ENCODE measurements at places on chromosomes 13 and 19.
A peak's percentile ranks its signal among the peaks of the same experiment; 100 is the strongest.

- no peak for DNase-seq
These were observed 63.7 kb upstream of the SACS start for GRCh38 chr13:23497191-23497590.

- DNase-seq = no peak
These were observed 22.9 kb downstream of the LRCH1 start for GRCh38 chr13:46575818-46576221.

GRCh38 chr13:61128850-61129645 is 286.6 kb downstream of the PCDH20 start:
- no peak for DNase-seq

DNA sequence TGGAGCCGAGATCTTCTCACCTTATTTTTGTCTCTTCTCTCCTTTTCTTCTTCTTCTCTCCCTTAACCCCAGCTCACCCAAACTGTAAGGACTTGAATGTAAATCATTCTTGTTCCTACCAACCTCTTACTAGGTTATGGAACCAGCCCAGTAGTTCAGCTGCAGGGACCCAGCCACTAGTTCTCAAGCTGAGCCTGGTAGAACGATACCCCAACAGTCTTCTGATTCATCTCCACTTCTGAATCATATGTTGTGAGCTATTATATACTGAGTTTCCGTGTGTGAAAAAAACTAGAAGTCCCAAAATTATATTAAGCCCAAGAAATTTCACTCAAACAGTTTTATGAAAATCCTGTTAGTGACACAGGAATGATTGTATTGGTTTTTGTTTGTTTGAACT is 67.7 kb downstream of the DCT start:
- DNase-seq = no peak

- peak; percentile 79 for DNase-seq
These were observed 13.6 kb downstream of the LTBP4 start for GRCh38 chr19:40614622-40615411.

GRCh38 chr19:13053761-13054625 is 48.7 kb downstream of the LYL1 start:
- no peak for DNase-seq

DNA sequence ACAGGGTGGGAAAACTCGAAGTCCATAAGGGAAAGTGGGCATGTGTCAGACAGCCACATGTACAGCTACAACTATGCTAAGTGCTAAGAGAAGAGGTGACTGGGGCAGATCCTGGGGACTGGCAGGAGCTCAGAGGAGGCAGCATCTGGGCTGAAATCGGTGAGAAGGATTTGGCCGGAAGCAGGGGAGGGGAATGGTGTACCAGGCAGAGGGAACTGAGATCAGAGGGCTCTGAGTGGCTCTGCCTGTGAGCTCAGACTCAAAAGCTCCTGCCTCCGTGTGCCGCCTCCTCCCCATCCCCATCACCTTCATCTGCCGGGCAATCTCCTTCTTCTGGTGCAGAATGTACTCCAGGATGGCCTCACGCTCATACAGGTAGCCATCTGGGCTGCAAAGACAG is 21.8 kb downstream of the NOSIP start:
- no peak for DNase-seq

- no peak for DNase-seq
These were observed 2.3 kb upstream of the UHRF1 start for GRCh38 chr19:4906963-4907362.

DNA sequence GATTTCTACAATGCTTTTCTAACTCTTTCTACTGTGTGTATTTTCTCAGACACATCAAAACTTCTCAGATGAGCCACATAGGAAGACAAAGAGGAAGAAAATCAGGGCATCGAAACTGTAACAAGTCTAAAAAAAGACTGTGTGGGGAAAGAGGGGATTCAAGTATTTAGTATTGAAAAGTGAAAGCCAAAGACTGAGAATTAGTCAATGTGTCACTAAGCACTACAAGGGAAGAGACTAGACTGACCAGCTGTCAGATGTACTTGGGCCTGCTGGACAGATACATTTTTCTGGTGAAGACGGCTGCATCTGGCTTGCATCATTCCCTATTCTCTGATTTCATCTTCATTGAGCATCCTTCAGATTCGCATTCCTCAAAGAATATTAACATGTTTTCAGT is 25.4 kb downstream of the COMMD6 start:
- peak; percentile 96 for DNase-seq
